Activated effector memory CD4-positive, alpha-beta T cell treated with Interleukin-2 at 50 U/mL for 16 hours (primary cell): ENCODE measurements at places on chromosomes 12 and 14.

DNA sequence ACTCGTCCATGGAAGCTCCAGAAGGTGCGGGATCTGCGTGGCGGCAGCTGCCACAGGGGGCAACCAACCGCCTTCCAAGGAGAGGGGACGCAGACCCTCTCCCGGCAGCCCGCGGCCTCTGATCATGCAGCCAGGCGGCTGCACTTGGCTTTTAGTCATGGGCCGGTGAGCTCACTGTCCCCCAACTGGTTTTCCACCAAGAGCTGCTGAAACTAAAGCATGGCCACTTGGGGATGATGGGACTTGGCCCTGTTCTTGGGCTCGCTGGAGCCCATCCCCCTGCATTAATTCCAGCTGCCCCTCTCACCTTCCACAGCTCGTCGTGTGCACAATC is 39.1 kb downstream of the CCDC85C start:
- DNase-seq: no peak

DNA sequence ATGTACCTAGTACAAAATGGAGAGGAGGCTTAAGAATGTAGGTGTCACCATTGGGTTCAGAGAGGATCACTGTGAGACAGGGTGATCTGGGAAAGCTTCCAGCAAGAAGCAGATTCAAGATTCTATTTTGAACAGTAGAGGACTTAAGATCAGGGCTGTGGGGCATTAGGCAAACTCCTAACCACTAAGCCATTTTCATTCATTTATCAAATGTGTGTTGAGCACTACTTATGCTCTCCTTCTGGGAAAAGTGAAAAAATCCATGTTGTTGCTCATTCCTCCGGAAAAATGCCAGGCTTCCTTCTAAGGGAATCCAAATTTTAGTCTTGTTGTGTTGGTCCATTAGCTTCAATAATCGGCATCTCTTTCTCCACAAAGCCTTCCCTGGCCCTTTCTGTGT is 163.4 kb downstream of the NUAK1 start:
- DNase-seq: no peak

DNA sequence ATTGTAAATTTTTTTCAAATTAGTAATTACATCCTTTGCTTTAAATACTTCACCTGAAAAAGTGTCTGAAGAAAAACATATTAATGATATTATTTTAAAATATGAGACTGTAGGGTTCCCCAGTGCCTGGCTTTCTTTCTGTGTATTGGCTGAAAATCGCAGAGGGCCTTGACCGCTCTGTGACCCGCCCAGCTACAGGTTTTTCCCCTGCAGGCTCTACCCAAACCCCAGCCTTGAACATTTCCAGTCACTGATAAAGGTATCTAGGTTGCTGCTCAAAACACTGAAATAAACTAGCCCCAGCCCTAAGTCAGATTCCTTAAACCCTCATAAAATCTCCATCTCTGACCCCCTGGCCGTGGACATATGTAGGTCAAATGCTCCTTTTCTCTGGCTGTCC is 11.9 kb downstream of the KLRG1 start:
- DNase-seq: no peak

GRCh38 chr12:43758247-43758727 is 303 bp downstream of the PUS7L start:
- DNase-seq: no peak

DNA sequence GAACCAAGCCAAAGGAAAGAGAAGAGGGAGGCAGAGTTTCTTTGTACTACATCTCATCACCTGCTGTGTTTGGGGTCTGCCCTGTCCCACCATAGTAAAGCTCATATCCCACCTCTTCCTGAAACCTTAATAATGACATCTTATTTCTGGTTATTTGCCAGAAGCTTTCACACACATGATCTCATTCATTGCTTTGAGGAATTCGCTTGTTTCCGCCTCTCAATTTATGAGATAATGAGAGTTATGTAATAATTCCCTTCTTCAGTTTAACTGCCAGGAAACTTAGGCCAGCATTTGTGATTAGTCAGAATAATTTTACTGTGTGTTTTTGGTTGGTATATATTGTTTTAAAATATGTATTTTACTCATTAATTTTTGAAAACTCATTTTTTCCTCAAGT is 205.2 kb downstream of the CACNA1C start:
- no peak for DNase-seq

GRCh38 chr12:102964872-102965271 is 7.4 kb downstream of the ASCL1 start:
- DNase-seq: no peak

GRCh38 chr14:74349757-74350156 is 1.5 kb downstream of the VRTN start:
- no peak for DNase-seq

DNA sequence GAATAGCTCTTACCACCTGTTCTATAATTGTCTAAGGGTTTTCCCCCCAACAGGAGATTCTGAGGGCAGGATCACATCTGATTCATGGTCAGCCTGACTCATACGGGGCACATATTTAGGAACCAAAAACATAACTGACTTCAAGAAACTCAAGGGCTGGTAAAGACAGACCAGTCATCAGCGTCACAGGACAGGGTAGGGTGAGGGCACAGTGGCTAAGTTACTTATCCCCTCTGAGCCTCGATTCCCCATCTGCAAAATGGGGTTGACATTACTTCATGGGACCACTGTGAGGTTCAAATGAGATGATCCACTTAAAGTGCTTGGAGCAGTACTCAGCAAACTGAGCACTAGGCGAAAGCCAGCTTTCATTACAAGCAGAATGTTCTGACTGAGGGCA is 606 bp downstream of the CINP start:
- DNase-seq: peak; percentile 1

GRCh38 chr14:95040708-95041476 is 116.4 kb downstream of the DICER1 start:
- no peak for DNase-seq

- no peak for DNase-seq
Observed at GRCh38 chr12:61676520-61676919, 583.7 kb upstream of the USP15 start.

DNA sequence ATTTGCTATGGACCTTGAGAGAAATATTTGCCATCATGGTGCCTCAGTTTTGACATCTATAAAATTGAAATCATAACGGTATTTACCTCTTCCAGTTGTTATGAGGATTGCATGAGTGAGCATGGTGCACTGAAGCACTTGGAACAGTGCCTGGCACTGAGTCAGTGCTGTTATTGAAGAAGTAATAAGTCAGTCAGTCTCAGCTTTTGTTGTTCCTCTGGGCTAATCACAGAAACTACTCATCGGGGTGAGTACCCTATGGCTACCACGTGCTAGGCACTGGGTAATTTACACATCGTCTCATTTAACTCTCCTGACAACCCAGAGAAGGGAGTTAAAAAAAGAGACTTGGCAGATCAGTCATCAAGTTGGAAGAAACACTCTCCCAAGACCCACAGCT is 159.5 kb upstream of the NRXN3 start:
- no peak for DNase-seq

GRCh38 chr12:62128175-62128975 is 131.8 kb upstream of the USP15 start:
- DNase-seq: no peak

DNA sequence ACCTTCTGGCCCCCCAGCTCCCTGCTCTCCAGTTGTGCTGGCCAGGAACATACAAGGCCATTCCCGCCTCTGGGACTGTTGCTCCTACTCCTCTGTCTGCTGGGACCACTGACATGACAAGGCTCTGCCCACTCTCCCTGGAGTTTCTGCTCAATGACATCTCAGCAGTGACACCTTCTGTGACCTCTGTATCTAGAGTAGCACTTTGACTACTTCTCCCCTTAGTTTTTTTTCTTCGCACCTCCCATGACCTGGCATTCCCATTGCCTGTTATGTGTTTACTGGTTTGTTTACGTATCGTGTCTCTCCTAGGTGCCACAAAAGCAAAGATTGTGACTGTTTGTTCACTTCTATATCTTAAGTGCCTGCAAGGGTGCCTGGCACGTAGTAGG is 40.1 kb upstream of the TMEM263 start:
- DNase-seq: no peak

- DNase-seq: no peak
Observed at GRCh38 chr12:127268706-127269425, 998.1 kb upstream of the TMEM132C start.

- DNase-seq: peak; percentile 44
Observed at GRCh38 chr12:122421821-122422729, at the start of gene CLIP1. TSS of gene CLIP1 (minus strand) at chr12:122422669. CDS start at chr12:122380452, 42,217 bp downstream.

DNA sequence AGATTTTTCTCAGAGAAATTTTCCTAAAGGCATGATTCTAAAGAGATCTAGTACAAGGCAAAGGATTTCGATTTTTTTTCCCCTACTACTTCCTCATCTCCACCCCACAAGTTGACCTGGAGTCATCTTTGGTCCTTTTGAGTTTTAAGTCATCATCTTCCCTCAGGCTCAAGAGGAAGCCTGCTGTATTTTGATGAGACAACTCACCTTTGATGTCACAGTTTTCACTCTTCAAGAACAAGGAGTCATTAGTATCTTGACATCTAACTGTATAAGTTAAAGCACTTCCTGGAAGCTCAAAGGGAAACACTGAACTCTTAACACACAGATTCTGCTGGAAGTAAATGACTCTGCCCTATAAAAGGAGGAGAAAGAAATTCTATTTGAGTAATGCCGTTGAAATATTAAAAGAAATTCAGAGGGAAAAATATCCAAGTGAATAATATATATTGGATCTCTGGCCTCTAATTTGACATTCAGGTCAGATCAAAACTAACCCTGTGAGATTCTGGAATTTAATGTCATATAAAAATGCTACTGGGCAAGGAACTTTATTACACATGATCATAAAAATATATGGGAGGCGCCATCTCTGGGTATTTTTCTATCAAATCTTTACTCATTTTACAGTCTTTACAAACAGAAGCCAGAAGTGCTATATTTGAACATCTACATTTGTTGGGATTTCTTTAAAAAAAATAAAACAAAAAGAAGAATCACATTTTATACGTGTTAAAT is 435.0 kb downstream of the NRXN3 start:
- DNase-seq: no peak

DNA sequence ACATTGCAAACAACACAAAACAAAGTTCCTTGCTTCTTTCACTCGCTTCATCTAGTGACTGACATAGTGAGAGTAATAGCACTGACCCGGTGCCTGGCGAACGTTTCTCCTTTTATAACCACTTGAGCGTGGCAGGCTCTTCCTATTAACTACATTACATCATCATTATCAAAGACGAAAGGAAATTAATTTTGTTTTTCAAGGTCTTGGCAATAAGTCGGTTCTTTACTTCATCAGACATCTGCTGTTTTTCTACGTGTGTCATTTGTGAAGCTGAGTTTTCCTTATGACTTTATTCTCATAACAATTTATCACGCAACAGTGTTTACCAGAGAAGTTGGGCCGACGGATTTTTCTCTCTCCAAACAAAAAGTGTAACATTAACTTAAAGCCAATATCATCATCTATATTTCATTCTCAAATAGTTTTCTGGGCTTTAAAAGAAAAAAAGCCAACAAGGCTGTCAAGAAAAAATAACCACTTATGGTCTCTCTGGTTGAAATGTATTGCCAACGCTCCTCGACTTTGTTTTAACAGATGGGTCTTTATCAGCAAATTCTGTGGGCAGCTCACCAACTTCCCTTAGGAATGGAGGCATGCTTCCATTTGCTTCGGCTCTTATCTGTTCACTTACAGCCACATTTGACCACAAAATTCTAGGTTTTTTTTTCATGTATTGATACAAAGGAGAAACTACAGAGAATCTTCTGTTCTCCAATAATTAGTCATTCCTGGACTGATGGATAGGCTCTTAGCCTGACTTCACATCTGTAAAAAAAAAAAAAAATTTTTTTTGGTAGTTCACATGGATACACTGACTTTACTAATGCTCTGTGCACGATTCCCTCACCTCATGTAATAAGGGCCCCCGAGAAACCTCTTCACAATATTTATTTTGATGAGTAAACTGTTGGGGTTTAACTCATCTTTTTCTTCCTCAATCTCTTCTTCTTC is 97.1 kb upstream of the CDKN3 start:
- no peak for DNase-seq
